T-helper 2 cell (primary cell): ENCODE measurements at places on chromosomes 7 and 10.

GRCh38 chr7:148264933-148265557 lies 325.5 kb upstream of the C7orf33 start:
- no peak for DNase-seq

DNA sequence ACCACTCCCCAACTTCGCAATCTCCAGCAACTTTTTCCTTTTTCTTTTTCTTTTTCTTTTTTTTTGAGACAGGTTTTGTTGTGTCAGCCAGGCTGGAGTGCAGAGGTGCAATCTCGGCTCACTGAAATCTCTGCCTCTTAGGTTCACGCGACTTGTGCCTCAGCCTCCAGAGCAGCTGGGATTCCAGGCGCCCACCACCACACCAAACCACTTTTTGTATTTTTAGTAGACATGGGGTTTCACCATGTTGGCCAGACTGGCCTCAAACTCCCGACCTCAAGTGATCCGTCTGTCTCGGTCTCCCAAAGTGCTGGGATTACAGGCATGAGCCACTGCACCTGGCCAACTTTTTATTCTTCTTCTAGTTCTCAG lies 55.0 kb downstream of the KIAA1549 start:
- no peak for DNase-seq

DNA sequence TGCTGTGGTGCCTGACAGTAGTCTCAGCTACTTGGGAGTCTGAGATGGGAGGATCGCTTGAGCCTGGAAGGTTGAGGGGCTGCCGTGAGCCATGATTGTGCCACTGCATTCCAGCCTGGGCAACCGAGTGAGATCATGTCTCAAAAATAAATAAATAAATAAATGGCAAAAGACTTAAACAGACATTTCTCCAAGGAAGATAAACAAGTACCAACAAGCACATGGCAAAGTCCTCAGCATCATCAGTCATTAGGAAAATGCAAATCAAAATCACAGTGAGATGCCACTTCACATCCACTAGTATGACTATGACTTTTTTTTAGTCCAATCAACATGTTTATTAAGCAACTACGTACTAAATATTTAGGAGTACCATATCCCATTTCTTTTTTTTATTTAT lies 21.3 kb upstream of the KPNA7 start:
- no peak for DNase-seq

GRCh38 chr7:43124388-43124787 lies 11.9 kb downstream of the HECW1 start:
- no peak for DNase-seq

DNA sequence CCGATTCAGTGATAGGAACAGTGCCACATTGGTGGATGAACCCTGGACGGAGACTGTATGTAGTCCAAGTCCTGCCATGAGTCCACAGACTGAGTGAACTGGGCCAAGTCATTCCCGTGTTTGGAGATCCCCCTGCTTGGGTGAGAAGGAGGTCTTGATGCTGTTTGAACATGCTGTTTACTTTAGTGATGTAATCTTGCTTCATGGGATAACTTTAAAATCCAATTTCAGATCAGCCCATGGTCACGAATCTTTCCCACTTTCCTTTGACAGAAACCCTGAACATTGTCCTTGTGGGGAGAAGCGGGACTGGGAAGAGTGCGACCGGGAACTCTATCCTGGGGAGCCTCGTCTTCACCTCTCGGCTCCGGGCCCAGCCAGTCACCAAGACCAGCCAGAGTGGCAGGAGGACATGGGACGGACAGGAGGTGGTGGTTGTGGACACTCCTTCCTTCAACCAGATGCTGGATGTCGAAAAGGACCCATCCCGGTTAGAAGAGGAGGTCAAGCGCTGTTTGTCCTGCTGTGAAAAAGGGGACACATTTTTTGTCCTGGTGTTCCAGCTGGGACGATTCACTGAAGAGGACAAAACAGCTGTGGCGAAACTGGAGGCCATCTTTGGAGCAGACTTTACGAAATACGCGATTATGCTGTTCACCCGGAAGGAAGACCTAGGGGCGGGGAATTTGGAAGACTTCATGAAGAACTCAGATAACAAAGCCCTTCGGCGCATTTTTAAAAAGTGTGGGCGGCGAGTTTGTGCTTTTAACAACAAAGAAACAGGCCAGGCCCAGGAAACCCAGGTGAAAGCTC lies 26.6 kb downstream of the GIMAP8 start:
- peak; percentile 28 for DNase-seq

DNA sequence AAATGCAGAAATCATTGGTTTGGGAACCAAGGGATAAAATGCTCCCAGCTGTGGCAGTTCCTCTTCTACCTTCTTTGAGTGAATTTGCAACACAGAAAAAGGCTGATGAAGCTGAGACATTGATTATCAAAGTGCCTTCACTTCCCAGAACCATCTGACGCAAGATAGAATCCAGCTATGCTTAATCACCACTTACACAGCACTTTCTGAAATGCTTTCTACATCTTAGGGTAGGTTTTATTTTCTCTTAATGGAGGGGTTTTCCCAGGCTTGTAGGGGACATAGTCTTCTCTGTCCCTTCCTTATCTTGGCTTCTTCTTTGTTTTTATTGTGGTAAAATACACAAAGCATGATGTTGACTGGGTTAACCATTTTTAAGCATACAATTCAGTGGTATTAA lies 332.6 kb upstream of the ZNF32 start:
- no peak for DNase-seq

GRCh38 chr7:31883761-31884164 lies 186.4 kb downstream of the PDE1C start:
- no peak for DNase-seq

- no peak for DNase-seq
Observed at GRCh38 chr10:104232613-104233102, 494 bp upstream of the CFAP43 start.

GRCh38 chr7:82477733-82478515 lies 34.3 kb upstream of the CACNA2D1 start:
- DNase-seq = no peak
